Ammon's horn (tissue), 1 donor: ENCODE measurements at places on chromosomes 11 and 22.

DNA sequence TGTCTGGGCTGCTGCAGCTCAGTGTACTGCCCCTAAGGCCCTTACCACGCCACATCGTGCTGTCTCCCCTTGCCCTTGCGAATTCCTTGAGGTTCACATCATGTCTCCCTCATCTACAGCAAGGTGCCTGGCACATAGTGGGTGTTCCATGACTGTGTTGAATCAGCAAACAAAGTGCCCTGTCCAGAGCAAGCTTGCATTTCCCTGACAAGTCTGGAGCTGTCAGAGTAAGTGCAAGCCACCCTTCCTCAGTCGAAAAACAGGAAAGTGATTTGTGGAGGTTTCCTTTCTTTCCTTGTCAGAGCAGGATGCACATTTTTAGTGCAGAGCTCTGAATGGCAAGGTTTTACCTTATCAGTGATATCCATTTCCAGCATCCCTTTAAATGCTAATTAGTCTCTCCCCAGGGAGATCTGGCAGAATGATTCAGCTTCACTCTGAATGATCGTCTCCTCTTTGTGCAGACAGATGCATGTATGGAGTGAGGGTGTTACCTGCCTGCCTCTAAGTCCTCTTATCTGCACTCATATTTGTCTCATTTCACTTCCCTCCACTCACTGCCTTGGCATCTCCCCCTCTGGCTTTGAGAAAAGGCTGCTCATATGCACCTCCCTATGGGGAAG lies 331.2 kb downstream of the TMEM135 start:
- no peak for DNase-seq

GRCh38 chr22:36171941-36172340 lies 11.4 kb upstream of the APOL3 start:
- DNase-seq, result no peak

DNA sequence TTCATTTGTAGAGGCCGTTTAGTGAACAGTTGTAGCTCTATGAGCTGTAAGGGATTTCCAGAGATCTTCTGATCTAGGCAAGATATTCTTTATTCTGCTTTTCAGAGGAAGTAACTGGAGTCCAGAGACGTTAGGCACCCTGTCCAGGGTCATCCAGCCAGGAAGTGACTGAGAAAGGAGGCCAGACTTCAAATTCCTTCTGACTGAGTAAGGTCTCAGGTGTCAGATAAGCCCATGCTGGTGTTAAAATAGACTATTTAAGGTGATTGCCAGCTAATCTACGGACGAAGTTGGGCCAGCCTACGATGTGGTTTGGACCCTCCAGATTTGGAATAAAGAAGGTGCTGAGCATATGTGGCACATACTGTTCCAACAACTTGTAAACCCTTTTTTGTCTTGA lies 54.6 kb downstream of the GRIK4 start:
- no peak for DNase-seq

GRCh38 chr22:25598609-25599008 lies 34.1 kb downstream of the GRK3 start:
- no peak for DNase-seq

GRCh38 chr11:94851864-94852636 lies 83.9 kb downstream of the AMOTL1 start:
- DNase-seq, result no peak

GRCh38 chr22:28798810-28799605 lies 1.4 kb downstream of the XBP1 start:
- peak; percentile 29 for DNase-seq

GRCh38 chr11:61870541-61871031 lies 20.8 kb downstream of the FADS3 start:
- no peak for DNase-seq

- DNase-seq, result peak; percentile 60
Measured at GRCh38 chr22:46845296-46846149, 83.1 kb downstream of the TBC1D22A start.

DNA sequence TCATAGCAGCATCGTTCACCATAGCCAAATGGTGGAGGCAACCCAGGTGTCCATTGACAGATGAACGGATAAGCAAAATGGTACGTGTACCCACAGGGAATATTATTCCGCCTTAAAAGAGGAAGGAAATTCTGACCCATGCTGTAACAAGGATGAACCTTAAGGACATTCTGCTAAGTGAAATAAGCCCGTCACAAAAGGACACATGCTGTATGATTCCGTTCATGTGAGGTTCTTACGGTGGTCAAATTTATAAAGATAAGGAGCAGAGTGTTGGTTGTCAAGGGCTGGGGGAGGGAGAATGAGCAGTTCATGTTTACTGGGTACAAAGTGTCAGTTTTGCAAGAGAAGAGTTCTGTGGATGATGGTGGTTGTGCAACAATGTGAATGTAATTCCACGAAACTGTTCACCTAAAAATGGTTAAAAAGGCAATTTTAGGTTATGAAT lies 26.3 kb downstream of the APOL1 start:
- DNase-seq, result no peak

GRCh38 chr22:37631448-37632173 lies 7.9 kb upstream of the SH3BP1 start:
- DNase-seq, result no peak

DNA sequence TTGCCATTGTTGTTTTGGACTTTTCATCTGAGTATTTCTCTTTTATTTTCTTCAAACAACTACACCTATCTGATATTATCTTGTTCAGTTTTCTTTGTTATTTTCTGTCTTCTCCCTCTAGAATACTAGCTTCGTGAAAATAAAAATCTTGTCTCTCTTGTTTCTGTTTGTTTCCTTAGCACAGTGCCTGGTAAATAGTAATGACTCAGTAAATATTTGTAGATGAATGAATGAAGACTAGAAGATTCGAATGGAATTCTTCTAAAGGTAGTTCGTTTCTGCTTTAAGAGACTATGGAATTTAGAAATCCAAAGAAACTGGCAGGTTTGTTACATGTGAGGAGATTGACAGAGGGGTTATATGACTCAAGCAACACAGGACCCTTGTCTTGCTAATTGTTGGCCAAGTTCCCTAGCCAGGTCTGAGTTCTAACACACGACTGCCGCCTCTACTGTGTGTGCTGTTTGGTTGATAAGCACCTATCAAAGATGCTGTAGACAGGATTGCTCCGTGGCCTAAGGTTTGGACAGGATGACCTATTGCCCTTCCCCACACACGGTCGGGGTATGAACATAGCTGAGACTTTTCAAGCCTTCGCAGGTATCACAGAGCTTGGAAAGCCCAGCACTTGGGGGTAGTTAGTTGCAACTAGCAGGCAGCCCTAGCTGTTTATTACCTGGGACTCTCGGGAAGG lies 831 bp upstream of the TMEM135 start:
- peak; percentile 33 for DNase-seq

DNA sequence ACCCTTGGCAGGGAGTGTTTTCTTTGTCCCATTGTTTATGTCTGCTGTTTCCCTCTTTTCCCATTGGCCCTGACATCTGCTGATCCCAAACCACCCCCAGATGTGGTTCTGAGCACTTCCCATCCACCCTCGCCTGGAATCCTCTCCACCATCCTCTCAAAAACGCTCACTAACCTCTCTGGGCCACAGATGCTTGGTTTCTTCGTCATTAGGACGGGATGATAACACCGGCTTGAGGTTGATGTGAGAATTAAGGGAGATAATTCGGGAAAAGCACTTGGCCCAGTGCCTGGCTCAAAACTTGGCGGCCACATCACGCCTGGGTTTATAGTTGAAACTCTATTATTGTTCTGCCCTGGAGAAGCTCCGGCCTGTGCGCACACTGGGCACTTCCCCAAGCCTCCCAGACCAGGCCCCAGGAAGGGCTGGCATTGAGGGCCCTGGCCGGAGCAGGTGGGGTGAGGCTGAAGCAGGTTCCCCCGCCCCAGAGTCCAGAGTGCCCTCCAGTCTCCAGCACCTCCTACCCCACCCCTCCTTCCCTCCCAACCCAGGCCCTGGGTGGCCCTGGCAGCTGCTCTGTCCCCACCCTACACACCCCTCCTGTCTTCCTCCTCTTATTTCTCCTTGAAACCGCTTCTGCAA lies 63.7 kb downstream of the CYTH4 start:
- DNase-seq, result no peak
